ENCODE measurements at places on chromosomes 5 and 9. TPM values are rescaled to one million over a fixed set of nuclear protein-coding genes. Genes with fewer than 3 reads are reported as not detected.

Gene NEUROG1
- total RNA-seq, result not detected

Gene SH3PXD2B
- 5.3 TPM for total RNA-seq

Gene WDR38
- not detected for total RNA-seq

Gene SMC2
- total RNA-seq, result 8.4 TPM

Gene ADRB2
- 5.6 TPM for total RNA-seq

Gene LCN2
- total RNA-seq, result not detected

Gene MSX2
- 1.2 TPM for total RNA-seq

Gene MYOZ3
- total RNA-seq, result 4.0 TPM

Gene CCNJL
- 6.8 TPM for total RNA-seq

Gene TRIM7
- total RNA-seq, result 10.8 TPM

Gene FSTL4
- total RNA-seq, result not detected

Gene HAVCR2
- total RNA-seq, result 2.6 TPM

Gene GRXCR2
- total RNA-seq, result 9.6 TPM

Gene SPATA31A3
- not detected for total RNA-seq

Gene PPP3R2
- total RNA-seq, result not detected

Gene IFT74
- total RNA-seq, result 10.6 TPM

Gene C5orf58
- 0.65 TPM for total RNA-seq

Gene ZNF879
- 4.0 TPM for total RNA-seq

Gene SMIM32
- total RNA-seq, result not detected

Gene GSN
- total RNA-seq, result 837 TPM

Gene ARL14EPL
- total RNA-seq, result not detected

Gene PCDHGB4
- total RNA-seq, result 5.8 TPM

Gene SLC46A2
- not detected for total RNA-seq

Gene LAMC3
- 0.03 TPM for total RNA-seq

Gene PARP8
- 5.2 TPM for total RNA-seq

Gene GNG10
- total RNA-seq, result 25.3 TPM

Data from Right ventricle myocardium superior (tissue), 1 donor.